ENCODE measurements at places on chromosomes 2 and 18.

DNA sequence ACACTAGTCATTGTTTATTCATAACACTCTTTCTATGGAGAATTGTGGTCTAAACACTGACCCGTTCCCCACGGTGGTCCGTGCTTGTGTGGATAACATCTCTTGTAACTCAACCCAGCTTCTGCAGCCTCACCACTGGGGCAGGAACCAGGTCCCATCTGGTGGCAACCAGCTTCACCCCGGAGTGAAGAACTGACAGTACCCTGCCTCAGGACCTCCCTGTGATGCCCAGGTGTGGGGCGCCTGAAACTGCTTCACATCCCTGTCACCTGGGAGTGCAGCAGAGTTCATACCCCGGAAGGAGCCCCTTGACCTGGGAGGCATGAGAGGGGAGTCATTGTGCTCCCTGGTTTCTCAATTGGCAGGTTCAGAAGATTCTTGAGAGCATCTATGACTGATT lies 81.1 kb downstream of the LONRF2 start:
- DNase-seq: no peak

- DNase-seq: no peak
These were observed 21.9 kb upstream of the CHRNA1 start for GRCh38 chr2:174786066-174786725.

DNA sequence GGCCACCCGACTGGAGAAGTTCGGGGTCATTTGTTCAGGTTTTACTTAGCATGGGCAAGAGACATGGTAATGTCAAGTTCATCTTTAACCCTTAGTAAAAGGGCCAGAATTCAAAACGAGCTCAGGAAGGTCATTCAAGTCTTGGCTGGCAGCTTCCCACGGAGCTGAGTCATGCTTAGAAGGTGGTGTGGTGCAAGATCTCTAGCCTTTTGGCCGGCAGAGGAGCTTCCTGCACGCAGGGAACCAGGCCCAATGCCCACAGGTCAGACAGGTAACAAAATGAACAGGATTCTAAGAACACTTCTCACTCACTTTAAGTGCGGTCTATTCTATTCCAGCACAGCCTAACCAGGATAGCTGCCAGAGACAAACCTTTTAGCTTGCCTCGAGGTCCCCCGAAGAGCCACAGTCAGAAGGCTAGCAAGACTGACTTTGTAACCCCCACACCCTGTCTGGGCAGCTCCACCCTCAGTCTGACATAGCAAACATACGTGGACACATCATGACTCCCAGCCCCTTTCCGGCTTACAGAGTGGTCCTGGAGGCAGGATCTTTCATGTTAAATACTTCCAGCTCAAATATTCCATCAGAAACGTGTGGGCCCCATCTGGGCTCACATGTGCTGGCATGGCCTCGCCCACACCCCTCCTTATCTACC lies 292.7 kb downstream of the BCL11A start:
- no peak for DNase-seq

GRCh38 chr2:218003281-218003944 lies 618 bp upstream of the TNS1 start:
- DNase-seq: no peak

DNA sequence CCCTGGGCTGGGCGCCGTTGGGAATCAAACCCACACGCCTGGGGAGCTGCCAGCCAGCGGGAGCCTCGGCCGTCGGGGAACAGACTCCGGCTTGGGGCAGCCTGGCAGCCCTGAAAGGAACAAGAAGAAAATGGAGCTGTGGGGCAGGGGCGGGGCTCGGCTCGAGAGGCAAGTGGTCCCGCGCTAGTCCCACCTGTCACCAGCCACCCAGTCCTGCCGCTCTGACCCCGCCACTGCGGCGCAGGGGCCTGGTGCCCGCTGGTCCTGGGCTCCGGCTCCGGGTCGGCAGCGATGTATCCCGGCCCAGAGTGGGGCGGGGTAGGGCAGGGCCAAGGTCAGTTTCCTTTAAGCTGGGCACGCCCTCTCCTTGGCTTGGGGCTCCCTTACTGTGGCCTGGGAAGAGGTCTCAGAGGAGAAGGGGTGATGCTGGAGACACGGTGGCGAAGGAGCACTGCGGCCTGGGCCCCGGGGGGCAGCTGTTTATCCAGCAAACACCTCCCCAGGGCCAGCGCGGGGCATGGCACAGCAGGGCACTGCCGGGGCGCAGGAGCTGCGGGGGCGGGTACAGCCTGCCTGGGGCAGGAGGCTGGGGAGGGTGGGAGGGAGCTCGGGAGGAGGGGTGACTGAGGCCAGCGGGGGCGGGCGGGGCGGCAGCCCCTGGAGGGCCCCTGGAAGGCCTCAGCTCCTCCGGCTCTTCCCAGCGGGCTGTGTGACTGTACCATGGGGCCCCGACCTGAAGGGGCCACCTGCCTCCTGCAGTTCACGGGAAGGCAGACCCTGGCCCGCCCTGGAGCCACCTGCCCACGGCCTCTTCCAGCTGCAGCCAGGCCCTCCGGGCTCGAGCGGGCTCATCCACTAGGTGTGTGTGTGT lies 15.6 kb downstream of the ODC1 start:
- peak; percentile 75 for DNase-seq

- DNase-seq: no peak
These were observed 112.2 kb downstream of the CEP192 start for GRCh38 chr18:13103366-13103765.

DNA sequence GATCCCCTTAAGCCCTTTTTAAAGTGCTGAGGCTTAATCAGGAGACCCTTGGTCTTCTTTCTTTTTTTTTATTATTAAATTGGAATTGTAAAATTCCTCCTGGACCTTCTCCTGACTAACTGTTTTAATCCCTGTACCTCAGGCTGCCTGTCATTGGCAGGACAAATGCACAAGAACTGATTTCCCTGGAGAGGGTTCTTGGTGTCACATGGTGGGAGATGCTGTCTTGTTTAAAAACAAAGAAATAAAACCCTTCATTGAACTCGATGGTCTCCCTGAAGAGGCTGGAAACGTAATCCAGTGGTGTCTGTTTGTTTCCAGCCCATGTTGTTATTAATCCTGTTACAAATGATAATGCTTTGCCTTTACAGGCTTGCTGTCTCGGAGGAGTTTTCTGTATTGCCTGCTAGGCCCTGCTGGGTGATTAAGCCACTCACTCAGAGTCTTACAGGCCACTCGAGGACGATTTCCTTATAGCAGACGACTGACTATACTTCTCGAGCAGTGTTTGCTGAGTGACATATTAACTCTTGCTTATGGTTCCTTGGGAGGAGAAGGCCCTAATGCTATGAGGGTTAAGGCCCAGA lies 100.5 kb upstream of the MGAT5 start:
- DNase-seq: no peak

Measured in SHP77 (cell line).